ENCODE measurements at places on chromosomes 16 and 17. TPM values are rescaled to one million over a fixed set of nuclear protein-coding genes. Genes with fewer than 3 reads are reported as not detected.

GRCh38 chr17:38617074-38617860 lies 11.5 kb upstream of the SRCIN1 start:
- DNase-seq: no peak

- DNase-seq: no peak
These were observed 68.9 kb upstream of the METRNL start for GRCh38 chr17:83010206-83011200.

DNA sequence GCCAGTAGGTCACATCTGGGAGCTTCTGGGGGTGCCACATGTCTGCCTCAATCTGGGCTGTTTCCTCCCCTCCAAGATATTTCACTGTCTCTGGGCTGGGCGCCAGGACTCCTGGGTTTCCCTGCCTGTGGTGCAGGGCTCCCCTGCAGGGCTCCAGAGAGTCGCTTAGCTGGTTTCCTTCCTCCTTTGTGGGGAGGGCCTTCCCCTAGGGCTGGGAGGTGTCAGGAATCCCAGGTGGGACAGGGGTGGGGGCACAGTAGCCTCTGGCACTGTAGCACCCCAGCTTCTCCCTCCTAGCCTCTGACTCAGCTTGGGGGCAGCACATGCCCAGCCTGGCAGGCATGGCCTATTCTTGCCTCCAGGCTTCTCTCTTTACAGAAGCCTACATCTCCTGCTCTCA lies 2.6 kb downstream of the RARA start:
- no peak for DNase-seq

DNA sequence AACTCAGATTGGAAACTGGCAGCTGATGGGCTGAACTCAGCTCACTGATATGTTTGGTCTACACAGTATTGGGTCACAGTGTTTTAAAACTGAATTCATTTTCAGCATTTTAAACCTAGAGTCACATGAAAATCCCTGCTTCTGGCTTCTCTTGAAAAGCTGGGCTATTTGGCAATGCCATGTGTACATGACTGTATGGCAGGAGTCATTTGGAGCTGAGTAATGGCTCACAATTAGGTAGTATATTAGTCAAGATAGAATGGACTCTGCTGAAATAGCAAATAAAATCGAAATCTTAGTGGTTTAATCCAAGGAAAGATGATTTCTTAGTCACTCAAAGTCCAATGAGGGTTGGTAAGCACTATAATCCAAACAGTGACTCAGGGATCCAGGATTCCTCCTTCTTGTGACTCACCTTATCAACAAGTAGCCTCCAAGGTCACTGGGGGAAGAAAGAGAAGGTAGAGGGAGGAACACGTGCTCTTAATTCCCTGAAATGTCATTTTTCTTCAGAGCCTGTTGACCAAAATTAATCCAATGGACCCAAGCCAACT lies 13.9 kb upstream of the PMP22 start:
- DNase-seq: no peak

DNA sequence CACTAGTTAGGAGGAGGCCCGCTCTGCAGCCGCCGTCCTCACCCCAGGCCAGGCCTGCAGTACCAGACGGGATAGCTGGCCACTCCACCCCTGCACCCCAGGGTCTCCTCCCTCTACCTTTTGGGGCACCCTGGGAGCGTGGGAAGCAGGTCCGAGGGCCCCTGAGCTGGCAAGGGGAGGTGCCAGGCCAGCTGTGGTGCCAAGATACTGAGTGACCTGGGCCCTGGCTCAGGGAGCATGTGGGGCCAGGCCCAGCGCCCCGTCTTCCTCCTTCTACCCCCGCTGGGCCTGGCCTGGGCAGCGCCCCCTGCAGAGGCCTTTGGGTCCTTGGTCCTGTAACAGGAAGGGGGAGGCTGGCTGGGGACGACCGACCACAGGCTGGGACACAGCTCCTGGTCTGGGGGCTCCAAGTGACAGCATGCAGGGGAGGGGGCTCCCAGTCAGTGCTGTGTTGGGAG lies 13.0 kb downstream of the PAM16 start:
- no peak for DNase-seq

EFNB3 gene
- total RNA-seq: 2.1 TPM

DNA sequence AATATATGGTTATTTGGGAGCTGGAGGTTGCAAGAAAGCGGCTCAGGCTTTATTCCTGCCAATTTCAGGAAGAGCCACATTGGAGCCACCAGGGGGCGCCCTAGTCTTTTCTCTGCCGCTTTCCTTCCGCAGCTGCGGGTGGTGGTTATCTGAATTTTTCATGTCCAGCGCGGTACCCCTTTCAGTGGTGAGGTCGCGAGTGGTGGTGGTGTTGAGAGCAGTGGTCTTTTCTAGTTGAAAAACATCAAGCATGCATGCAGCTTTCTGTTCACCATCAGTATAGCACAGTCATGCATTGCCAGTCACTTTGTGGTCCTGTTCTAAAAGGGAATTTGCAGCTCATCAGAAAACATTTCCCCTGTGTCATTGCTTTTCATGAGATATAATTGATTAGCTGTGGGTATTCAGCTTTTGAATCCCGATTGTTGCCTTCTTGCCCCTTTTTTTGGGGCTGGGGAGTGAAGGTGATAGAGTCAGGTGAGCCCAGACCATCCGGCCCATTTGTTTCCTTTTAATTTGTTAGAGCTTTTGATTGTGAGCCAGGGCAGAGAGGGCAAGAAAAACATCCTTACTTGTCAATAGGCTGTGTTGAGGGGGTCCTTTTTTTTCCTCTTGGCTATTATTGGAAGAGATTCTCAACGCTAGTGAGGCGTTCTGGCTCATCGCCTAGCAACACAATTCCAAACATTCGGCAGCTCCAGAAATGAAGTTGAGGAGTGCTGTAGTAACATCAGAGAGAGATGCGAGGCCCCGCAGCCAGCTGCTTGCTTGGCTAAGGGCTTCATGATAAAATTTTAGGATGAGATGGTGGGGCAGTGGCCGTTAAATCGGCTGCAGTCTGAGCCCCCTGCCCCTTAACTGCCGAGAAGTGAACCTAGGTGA lies 119.0 kb downstream of the SNX29 start:
- DNase-seq: no peak

KRTAP4-6 gene
- total RNA-seq: not detected

DNA sequence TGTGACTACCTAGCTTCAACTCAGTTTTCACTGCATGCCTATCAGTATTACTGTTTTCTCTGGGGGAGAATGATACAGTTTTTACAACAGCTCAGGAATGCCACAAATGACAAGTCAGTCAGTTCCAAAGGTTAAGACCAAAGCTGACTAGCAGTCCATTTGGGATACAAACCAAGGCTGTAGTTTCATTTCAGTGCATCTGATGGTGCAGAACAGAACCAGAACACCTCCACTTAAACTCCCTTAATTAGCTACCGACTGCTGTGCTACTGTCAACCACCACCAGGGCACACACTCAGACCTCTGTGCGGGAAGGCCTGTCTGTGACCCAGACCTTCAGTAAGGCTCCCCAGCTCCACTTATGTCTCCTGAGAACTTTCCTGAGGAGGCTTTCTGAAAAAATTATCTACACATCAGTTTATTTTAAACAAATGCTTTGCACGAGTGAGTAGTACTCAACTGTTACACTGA lies 20.4 kb downstream of the NFE2L1 start:
- DNase-seq: no peak
